ENCODE measurements at places on chromosomes 4 and X.

DNA sequence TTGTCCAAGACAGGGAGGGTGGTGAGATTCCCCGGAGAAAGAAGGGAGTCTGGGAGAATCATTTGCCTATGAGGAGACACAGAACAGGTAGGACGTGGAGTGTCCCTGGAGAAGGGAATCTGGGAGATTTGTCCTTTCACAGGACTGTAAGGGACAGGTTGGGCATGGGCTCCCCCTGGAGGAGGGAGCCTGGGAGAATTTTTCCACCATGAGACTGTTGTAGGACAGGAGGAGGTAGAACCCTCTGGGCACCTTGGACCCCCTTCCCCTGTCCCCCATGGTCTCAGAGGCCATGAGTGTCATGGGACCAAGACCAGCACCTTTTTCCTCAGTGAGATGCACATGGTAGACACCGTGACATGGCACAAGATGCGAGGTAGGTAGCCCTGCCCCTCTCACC lies 2.8 kb downstream of the PORCN start:
- no peak for DNase-seq

DNA sequence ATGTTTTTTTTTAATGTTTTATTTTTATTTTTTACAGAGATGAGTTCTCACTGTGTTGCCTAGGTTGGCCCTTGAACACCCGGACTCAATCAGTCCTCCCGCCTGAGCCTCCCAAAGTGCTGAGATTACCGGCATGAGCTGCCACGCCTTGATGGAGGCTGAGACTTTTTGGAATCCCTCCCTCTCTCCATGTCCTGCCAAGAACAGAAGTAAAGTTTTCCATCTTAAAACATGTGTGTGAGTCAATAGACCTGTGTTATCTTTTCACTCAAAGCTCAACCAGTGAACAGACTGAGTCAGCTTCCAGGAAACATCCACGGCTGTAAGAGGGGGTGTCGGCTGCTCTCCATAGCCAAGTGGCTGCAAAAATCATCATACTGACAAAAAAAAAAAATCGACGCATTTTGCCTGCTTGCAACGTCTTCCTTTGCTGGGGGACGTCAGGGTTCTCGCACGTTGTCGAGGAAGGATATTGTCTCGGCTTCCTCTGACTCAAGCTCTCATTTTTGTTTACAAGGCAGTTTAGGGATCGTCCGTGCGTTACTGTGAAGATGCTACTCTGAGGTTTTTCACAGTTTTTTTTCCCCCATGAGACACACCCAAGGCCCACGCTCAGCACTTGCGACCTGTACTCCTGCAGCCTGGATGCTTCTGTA lies 10.0 kb upstream of the ASMTL start:
- no peak for DNase-seq

- no peak for DNase-seq
Measured at GRCh38 chr4:146335763-146336409, 121.5 kb downstream of the REELD1 start.

- DNase-seq = no peak
Measured at GRCh38 chrX:53255738-53256191, 25.6 kb downstream of the IQSEC2 start.

DNA sequence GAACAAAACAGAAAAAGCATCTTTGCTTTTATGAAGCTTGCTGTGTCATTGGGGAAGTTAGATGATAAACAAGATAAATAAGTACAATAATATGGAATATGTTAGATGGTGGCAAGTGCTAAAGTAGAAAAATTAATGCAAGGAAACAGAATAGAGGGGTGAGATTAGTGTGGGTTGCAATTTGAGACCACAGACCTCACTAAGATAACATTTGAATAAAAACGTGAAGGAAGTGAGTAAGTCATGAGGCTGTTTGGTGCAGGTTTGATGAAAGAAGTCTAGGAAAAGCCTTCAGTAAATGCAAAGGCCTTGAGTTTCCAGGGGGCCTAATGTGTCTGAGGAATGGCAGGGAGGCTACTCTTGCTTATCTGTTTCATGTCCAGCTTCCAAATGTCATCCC lies 102.5 kb downstream of the CFAP299 start:
- no peak for DNase-seq

DNA sequence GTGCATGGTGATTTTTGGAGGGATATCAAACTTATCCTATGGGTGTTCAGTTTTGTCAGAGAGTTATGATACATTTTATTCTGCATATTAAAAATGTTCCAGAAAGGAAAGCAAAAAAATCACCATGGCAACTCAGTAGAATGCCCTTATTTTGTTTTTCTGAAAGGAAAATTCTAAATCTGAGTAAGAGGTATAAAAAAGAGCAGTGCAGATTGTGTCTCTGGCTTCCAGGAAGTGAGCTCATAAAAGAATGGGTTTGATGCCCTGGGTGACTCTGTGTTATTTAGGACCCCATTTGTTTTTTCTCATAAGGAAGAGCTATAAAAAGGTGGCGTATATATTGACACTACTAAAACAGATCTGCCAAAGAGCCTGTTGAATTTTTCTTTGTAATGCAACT lies 128.8 kb downstream of the UCHL1 start:
- no peak for DNase-seq

DNA sequence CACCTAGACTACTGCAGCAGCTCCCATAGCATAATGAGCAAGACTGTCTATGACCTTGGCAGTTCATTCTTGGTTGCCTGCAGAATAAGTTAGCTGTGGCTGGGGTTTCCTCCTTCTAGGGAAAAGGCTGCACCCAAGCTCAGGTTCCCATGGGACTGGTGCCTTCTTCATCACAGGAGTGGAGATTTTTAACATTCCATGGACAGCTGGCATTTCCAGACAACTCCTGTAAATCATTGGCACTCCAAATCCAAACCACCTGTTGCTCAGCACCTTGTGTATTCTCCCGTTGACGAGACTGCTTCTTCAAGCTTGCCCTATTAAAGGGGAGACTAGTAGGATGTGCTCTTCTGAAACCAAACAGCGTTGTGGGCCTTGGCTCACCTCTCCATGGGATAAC lies 7.8 kb upstream of the NUP54 start:
- no peak for DNase-seq

DNA sequence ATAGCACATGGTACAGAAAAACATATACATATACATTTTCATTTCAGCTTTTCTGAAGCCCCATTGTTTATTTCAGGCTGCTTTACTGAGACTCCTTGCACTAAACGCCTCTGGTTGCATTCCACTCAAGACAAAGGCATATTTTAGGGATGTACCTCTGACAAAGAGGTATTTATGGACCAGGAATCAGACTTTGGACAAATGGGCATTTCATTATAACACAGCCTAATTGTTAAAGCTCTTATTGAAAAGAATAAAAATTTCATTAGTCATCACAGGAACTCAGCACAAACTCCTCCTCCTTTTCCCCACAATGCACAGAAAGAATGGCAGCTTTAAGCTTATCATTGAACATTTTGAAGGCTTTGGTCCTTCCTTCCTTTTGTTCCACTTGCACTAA lies 62.9 kb upstream of the UGT8 start:
- no peak for DNase-seq

- DNase-seq = no peak
Measured at GRCh38 chr4:138835832-138836533, 179.6 kb upstream of the NOCT start.

DNA sequence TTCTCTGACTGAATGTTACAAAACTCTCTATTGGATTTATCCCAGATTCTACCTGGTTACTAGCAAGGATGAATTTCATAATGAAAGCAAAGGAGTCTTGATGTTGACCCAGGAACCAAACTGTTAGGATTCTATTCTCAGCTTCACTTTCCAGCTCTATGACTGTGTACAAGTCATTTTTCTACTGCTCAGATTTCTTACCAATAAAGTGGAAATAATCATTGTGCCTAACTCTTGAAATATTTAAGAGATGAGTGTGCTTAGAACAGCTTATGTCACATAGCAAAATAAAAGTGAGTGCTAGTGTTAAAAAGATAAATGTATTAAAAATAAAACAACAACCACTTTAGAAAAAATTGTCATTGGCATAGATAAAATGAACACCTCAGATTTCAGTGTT lies 45.6 kb downstream of the EPHA5 start:
- no peak for DNase-seq

DNA sequence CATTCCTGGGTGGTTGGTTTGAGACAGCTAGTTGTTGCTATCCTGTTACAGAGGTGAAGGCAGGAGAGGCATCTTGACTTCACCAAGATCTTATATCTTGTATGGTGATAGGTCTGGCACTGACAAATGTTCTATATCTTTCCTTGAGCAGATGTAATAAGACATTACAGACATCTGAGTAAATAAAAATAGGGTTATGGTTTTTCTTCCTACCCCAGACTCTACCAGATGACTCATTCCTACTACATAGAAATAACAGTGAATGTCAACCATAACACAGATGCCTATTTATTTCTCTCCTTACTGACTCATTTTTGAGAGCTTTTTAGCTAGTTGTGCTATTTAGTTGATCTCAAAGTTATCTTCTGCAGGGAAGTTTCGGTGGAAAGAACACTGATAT lies 21.9 kb downstream of the HNRNPH2 start:
- no peak for DNase-seq

- no peak for DNase-seq
Measured at GRCh38 chr4:110411574-110412011, 64.4 kb upstream of the ENPEP start.

DNA sequence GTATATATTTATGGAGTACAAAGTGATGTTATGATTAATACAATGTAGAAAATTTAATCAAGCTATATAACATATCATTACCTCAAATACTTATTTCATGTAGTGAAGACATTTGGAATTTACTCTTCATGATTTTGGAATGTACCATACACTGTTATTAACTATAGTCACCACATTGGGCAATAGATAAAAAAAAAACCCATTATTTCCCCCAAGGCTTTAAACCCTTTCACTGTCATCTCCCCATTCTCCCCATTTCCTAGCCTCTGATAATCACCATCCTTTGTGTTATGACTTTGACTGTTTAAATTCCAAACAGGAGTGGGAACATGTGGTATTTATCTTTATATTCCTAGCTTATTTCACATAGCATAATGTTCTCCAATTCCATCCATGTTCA lies 2189.1 kb upstream of the AGA start:
- DNase-seq = no peak

- no peak for DNase-seq
Measured at GRCh38 chr4:1330761-1331590, 16.0 kb upstream of the UVSSA start.

- no peak for DNase-seq
Measured at GRCh38 chrX:19543020-19543715, 27.9 kb upstream of the MAP3K15 start.

DNA sequence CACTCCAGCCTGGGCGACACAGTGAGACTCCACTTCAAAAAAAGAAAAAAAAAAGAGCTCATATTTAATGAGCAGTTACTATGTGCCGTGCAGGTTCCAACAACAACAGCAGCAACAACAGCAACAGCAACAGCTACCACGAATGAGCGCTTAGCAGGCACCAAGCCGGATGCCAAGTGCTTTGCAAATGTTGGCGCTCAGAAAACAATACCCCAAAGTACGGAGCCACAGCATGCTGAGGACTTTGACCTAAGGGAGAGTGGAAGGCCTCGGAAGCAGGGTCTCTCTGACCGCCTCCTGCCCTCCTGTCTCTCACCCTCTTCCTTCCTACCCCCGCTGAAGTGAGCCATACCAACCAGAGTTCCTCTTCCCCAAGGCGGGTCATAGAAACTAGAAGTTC lies 102.2 kb upstream of the AFAP1 start:
- DNase-seq = no peak

GRCh38 chr4:73446336-73446938 lies 10.4 kb downstream of the AFP start:
- DNase-seq = no peak

GRCh38 chr4:97370568-97370967 lies 772.7 kb downstream of the STPG2 start:
- no peak for DNase-seq

GRCh38 chrX:24371391-24371972 lies 11.0 kb downstream of the SUPT20HL1 start:
- peak; percentile 8 for DNase-seq

- no peak for DNase-seq
Measured at GRCh38 chr4:132998585-132999230, 150.4 kb upstream of the PCDH10 start.

DNA sequence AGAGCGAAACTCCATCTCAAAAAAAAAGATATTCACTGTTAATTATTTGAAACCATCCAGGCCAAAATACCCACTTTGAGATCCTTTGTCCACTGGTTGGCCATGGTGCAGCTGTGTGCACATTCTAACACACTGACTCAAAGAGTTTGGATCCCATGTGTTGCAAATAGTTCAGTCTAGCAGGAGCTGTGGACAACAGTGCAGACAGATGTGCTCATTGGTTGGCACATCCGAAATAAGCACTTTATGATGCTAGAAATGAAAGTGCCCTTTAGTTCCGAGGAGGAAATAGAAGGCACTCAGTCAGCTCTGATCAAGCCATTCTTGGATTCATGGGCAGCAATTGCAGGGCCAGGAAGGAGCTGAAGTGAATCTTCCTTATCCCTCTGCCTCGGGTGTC lies 63.0 kb upstream of the TMEM150C start:
- no peak for DNase-seq

- DNase-seq = no peak
Measured at GRCh38 chr4:169200361-169201030, 70.3 kb downstream of the SH3RF1 start.

All from nucleus accumbens (tissue), 56 donors.